ENCODE measurements at places on chromosomes 4 and X.

DNA sequence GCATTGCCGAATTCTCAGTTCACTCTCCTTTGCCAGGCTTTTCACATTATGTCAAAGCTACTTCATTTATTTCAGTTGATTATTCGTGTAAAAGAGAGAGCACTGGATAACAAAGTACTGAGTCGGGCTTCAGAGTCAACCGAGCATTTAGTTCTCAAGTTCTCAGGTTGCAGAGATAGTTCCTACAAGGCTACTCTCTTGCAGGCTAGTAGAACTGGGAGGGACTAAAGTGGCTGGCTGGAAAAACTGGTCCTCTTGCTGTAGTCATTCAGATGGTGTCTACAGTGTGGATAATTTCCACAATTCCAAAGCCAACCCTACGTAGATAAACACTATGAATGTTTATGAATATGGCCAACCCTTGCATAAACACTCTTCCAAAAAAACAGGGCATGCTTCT is 4.6 kb upstream of the CCNG2 start:
- DNase-seq, result no peak

DNA sequence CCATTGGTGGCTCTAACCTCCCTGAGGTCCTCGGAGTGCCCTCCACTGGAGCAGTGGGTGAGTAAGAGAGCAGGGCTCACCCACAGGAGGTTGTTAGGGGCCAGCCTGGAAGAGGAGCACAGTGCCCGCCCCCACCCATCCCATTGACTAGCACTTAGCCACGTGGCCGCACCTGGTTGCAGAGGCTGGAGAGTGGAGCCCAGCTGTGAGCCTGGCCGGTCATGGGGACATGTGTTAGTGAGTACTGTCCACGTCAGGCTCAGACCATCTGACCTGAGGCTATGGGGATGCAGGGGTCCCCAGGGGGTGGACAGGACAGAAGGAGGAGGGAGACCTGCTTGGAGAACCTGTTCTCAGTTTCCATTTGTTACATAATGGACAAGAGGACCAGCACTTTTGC is 1.4 kb upstream of the MAN2B2 start:
- no peak for DNase-seq

DNA sequence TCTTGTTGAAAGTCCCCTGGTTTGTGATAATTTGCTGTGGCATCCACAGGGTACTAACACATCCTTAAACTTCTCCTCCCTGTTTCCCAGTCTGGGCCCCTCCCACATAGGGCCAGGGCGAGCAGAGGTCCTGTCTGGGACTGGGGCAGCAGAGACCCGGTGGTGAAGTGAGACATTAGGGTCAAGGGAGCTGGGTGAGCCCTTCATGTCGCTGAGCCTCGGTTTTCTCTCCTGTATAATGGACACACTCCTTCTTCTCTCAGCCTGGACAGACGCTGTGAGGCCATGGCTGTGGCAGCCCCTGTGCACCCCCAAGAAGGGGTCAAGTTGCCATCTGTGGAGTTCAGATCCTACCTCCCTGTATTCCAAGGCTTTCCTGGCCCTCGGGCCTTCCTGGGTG is 33.0 kb upstream of the HMX1 start:
- DNase-seq, result no peak

GRCh38 chr4:21628916-21629610 is 319.5 kb downstream of the KCNIP4 start:
- no peak for DNase-seq

- no peak for DNase-seq
These were observed 3.3 kb downstream of the PDZD4 start for GRCh38 chrX:153827016-153827415.

DNA sequence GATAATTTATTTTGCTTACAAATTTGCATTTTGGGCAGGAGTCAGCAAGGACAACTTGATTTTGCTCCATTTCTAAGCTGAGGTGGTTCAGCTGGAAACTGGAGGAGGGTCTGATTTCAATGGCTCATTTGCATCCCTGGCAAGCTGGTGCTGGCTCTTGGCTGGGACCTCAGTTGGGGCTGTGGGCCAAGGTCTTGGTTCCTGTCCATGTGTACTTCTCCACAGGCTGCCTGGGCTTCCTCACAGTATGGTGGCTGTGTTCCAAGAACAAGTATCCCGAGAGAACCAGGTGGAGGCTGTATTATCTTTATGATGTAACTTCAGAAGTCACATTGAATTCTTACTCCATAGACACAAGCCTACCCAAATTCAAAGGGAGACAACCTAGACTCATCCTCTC is 77.0 kb upstream of the STX18 start:
- DNase-seq, result no peak

- DNase-seq, result no peak
These were observed 6.6 kb downstream of the FSTL5 start for GRCh38 chr4:162157241-162157640.

DNA sequence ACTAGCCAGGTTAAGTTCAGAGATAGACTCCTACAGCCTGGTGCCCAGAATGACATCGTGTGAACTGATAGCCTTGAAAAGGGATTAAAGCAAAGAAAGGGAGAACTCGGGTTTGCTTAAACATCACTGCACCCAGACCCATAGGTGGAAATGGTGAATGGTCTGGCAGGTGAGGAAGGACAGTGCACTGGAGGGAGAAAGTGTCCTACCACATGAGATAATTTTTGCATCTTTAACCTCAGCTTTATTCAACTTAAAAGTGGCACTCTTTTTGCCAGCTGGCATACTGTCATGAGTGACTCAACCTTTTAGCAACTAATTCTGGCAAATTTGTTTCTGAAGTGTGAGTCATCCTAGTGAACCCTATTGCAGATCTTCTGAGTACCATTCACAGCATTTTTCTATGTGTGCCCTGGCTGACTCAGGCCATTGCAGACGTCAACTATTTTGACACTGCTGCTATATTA is 53.0 kb upstream of the DAPP1 start:
- DNase-seq, result no peak

GRCh38 chr4:159607809-159608208 is 504.9 kb downstream of the RAPGEF2 start:
- DNase-seq, result peak; percentile 11

DNA sequence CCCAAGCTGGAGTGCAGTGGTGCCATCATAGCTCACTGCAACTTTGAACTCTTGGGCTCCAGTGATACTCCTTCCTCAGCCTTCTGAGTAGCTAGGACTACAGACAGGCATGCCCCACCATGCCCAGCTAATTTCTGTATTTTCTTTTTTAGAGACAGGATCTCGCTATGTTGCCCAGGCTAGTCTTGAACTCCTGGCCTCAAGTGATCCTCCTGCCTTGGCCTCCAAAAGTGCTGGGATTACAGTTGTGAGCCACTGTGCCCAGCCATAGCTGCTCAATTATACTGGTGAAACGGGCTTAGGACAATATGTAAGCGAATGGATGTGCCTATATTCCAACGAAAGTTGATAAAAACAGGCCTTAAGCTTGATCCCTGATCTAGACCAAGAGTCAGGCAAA is 13.1 kb downstream of the CASP3 start:
- DNase-seq, result no peak

DNA sequence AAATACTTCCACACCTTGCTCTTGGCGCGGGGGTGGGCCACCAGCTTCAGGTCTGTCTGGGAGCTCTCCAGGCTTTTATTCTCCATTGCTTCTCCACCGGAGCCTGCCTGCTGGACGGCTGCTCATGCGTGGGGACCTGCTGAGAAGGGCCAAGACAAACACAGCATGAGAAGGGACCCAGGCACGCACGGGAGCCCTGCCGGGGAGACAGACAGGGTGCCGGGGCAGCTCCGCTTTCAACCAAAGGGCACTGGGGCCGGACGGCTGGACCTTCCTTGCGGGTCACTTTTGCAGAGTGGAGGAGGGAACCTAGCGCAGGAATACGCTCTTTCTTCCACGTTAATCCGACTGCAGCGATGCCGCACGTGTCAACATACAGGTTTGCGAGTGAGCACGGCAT is 10.1 kb downstream of the DHRSX start:
- DNase-seq, result no peak

GRCh38 chr4:41546638-41547037 is 8.7 kb downstream of the LIMCH1 start:
- no peak for DNase-seq

DNA sequence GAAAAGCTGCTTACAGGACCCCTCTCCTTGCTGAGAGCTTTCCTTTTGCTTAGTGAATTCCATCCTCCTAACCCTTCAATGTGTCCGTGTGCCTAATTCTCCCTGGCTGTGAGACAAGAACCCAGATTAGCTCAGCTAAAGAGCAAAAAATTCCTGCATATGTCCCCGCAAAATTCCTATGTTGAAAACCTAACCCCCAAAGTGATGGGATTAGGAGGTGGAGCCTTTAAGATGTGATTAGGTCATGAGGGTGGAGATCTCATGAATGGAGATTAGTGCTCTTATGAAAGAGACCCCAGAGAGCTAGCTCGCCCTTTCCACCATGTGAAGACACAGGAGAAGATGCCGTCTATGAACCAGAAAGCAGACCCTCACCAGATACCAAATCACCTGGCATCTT is 503.0 kb upstream of the DIAPH2 start:
- DNase-seq, result peak; percentile 8

DNA sequence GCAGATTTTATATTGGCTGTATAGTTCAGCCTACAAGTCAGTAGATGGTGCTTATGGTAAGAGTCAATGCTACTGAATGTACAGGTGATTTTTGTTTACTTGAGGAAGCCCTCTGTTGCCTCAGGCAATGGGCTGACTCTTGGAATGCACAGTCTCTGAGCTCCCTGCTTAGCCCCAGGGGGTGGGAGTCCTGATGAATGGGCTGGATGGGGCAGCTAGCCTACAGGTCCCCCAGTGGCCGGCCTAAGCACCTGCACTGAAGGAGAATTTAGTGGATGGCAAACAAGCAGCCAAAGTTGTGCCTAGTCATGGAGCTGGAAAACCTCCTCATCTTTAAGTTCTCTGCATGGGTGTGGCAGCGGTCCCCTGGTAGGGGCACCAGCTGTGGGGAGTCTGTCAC is 101.8 kb upstream of the CXorf51B start:
- peak; percentile 27 for DNase-seq

GRCh38 chr4:84597450-84597849 is 14.5 kb downstream of the CDS1 start:
- DNase-seq, result no peak
